ENCODE measurements at places on chromosomes 11 and 22.

DNA sequence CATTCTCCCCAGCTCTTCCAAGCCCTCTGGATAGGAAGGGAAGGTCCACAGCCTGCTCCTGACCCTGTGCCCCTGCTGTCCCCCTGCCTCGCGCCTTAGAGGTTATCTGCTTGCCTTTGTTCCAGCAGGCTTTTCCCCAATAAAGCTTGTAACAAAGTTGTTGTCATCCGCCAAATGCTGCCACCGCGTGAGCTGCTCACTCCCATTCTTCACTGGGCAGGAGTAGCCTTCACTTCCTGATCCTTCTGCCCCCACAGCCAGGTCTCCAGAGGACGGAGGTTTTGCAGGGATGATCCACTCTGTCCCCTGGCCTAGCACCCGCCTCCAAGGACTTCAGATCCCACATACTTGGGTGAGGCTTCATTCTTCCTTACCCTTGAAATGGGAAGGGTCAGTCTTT lies 94.0 kb upstream of the RASSF10 start:
- no peak for DNase-seq

DNA sequence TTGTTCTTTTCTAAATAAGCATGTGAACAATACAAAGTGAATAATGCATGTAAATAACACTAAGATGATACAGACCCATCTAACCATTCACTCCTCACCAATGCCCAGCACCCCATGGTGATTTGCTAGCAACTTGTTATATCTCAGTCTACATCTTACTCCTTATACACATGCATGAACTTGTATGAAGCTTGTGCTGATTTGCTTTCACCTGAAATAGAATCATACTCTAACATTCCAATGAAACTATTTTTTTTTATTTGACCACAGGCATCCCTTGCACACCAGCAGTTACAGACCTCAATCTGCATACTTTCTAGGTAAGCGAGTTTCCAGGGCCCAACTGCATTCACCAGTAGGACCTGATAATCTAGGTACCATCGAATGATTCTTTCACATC lies 873.6 kb downstream of the OPCML start:
- DNase-seq = no peak

DNA sequence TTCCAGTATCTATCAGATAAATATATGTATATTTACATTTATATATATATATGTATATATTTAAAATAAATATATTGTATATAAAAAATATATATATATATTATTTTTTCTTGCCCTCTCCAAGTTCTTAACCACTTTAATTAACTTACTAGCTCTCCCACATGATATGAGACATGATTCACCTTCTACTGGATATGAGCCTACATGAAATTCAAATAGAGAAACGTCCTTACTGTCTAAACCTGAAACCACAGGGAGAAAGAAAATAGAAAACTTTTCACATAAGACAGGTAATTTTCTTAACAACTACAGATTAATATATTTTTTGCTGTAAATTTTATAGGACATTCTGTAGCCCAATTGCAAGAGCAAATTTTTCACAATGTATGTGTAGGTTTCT lies 391.6 kb downstream of the ETS1 start:
- DNase-seq = no peak

GRCh38 chr22:22460635-22461034 lies 47.9 kb downstream of the ZNF280B start:
- DNase-seq = no peak

GRCh38 chr11:27429761-27430393 lies 42.7 kb downstream of the LGR4 start:
- DNase-seq = no peak

GRCh38 chr11:98531576-98531975 lies 489.2 kb upstream of the CNTN5 start:
- no peak for DNase-seq

GRCh38 chr11:92967867-92968266 lies 1.6 kb upstream of the MTNR1B start:
- DNase-seq = no peak

- DNase-seq = no peak
Measured at GRCh38 chr11:44880511-44880910, 70.2 kb downstream of the TP53I11 start.

- no peak for DNase-seq
Measured at GRCh38 chr11:71302911-71303310, 50.5 kb upstream of the SHANK2 start.

GRCh38 chr11:99068832-99069231 lies 48.1 kb downstream of the CNTN5 start:
- DNase-seq = no peak

- DNase-seq = no peak
Measured at GRCh38 chr22:50674606-50675552, 2.3 kb downstream of the SHANK3 start.

DNA sequence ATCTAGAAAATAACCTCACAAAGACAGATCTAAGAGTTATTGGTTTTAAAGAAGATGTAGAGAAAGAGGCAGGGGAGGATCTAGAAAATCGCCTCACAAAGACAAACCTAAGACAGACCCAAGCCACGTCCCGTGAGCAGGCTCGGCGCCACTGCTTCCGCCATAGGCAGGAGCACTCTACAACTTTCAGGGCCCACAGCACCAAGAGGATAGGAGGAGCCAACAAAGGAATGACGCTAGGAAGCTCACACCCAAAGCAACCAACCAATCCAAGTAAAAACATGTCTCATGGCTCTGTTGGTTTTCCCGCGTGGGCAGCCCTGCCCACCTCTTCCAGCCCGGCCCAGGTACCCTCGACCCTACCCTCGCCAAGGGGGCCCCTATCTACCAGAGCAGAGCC lies 4167.4 kb upstream of the OR11H1 start:
- no peak for DNase-seq

DNA sequence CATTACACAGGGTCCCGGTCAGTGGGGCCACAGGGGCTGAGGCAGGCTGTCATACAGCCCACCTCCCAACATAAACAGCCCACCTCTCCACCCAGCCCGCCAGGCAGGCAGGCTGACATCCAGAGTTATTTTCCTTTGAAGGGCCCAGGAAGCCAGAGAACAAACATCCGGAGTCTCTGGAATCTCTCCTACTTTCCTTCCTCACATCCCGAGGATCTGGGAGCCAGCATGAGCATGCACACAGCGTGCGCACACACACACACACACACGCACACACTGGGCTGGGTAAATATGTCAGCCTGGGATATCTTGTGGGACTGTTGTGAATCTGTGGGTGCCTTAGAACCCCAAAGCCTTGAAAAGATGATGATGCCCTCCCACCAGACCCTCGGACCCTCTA lies 55.4 kb downstream of the PDE2A start:
- DNase-seq = no peak

DNA sequence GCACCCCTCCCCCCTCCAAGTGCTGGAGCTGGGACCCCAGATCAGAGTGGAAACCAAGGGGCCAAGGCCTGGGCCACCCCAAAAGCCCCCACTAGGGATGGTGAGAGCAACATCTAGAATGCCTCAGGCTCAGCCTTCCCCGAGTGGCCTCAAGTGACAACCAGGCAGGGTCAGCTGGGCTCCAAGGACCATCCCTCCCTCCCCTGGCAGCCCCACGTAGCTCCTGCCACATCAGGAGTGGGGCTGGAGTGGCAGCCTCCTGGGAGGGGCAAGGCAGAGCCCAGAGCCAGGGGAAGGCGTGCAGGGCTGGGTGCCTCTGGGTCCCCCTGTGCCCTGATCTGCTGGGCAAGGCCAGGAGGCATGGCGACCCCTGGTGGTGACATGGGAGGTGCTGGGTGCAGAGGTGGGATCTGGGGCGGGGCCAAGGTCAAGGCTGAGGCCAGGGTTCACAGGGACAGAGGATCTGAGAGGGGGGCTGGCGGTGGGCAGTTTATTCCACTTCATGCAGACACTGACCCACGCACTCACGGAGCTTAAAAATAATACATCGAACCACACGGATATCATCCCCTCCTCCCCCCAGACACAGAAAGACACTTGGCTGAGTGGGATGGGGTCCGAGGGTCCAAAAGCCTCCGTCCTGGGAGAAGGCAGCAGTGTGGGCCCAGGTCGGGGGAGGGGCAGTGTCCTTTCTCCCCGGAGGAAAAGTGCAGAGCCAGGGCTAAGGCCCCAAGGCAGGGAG lies 15.8 kb upstream of the EHD1 start:
- DNase-seq = peak; percentile 87

DNA sequence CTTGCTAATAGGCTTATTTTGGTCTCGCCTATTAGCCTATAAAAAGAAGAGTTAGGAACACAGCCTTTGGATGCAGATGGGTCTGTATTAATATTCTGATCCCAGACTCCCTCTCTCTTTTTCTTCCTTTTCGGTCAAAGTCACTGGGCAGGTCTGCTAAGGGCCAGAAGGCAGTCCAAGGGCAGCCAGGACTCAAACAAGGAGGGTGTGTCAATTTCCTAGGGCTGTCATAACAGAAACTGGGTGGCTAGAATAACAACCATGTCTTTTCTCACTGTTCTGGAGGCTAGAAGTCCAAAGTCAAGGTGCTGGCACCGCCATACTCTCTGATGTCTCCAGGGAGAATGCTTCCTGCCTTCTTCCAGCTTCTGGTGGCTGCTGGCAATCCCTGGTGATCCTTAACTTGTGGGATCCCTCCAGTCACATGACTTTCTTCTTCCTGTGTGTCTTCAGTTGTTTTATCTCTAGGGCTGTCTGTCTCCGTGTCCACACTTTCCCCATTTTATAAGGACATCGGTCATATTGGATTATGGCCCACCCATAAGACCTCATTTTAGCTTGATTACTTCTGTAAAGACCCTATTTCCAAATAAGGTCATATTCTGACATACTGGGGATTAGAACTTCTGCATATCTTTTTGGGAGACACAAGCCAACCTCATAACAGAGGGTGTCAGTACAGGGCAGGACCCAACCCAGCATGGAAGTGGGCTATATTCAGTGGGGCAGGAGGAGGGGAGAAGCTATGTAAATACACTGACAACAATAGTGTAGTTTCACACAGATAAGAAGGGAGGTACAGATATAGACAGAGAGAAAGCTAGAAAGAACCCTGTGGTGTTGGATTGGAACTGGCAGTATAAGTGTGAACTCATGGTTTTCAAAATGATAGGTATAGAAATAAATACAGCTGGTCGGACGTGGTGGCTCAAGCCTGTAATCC lies 5.9 kb upstream of the CSF2RB start:
- DNase-seq = no peak

- DNase-seq = no peak
Measured at GRCh38 chr22:49760280-49760629, 67.4 kb downstream of the BRD1 start.

DNA sequence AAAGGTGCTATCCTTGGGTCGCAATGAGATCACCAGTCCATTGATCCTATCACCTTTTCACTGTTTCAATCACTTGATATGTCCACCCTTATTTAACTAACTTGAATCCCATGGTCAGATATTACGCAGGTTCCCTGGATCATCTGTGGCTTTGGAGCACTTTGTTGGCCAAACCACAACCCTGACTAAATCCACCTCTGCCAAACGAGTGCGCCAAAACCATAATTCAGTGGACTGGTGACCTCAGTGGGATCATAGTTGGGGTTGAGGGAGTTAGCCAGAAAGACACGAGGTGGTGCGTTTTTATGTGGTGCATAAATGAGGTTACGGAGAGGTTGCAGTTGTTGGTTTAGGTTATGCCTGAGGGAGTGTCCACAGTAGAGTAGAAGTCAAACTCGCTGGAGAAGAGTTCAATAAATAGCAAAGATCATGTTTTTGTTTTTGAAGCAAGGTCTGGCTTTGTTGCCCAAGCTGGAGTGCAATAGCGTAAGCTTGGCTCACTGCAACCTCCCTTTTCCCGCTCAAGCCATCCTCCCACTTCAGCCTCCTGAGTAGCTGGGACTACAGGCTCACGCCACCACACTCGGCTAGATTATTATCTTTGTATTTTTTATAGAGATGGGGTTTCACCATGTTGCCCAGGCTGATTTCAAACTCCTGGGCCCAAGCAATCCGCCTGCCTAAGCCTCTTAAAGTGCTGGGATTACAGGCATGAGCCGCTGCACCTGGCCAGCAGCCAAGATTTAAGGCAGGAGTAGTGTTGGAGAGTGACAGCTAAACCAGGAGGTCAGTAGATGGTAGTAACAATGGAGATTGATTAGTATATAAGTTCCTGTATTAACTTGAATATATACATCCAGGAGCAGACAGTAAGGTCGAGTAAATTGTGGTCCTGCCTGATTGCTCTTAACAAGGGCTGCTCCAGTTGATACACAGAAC lies 4.5 kb downstream of the FOXR1 start:
- DNase-seq = no peak

DNA sequence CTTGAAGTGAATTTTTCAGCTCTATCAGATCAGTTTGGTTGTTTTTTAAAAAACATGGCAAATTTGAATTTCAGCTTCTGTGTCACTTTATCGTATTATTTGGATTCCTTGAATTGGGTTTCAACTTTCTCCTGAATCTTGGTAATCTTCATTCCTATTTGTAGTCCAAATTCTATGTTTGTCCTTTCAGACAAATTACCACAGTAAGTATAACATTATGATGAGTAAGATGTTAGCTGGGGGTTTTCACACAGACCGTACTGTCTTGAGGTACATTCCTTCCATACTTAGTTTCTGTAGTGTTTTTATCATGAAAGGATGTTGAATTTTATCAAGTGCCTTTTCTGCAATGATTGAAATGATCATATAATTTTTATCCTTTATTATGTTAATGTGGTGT lies 28.0 kb downstream of the OR5B17 start:
- no peak for DNase-seq

Measured in activated T-cell treated with anti-CD3 and anti-CD28 coated beads for 48 hours (primary cell).